ENCODE measurements at places on chromosomes 12 and 14.

GRCh38 chr12:82144505-82144904 is 213.7 kb downstream of the CCDC59 start:
- no peak for DNase-seq

- no peak for DNase-seq
These were observed 17.7 kb downstream of the DNAL1 start for GRCh38 chr14:73662487-73662943.

GRCh38 chr12:124374567-124374966 is 79.7 kb downstream of the RFLNA start:
- no peak for DNase-seq

- DNase-seq, result no peak
These were observed 43.2 kb downstream of the MLXIP start for GRCh38 chr12:122121745-122122144.

DNA sequence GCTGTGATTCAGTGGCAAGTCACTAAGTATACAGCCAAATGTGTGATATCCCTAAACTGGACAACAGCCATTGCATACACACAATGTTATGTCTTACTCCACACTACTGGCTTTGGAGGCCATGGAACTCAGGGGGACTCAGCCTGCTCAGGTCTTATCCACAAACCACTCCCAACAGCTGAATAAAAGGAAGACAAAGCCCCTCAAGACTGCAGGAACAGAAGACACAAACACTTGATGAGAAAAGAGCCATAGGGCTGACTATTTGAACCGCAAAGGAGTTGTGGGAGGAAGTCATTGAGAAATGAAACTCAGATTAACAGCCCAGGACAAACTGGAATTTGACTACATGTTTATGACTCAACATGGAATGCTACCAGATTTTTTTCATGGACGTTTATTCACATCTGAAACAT is 40.9 kb downstream of the PTGER2 start:
- no peak for DNase-seq

- DNase-seq, result no peak
These were observed 585.6 kb downstream of the GALC start for GRCh38 chr14:87407344-87407743.

GRCh38 chr12:31371256-31371620 is 45.3 kb upstream of the SINHCAF start:
- DNase-seq, result no peak

GRCh38 chr12:104713444-104713843 is 244.6 kb downstream of the SLC41A2 start:
- DNase-seq, result no peak

DNA sequence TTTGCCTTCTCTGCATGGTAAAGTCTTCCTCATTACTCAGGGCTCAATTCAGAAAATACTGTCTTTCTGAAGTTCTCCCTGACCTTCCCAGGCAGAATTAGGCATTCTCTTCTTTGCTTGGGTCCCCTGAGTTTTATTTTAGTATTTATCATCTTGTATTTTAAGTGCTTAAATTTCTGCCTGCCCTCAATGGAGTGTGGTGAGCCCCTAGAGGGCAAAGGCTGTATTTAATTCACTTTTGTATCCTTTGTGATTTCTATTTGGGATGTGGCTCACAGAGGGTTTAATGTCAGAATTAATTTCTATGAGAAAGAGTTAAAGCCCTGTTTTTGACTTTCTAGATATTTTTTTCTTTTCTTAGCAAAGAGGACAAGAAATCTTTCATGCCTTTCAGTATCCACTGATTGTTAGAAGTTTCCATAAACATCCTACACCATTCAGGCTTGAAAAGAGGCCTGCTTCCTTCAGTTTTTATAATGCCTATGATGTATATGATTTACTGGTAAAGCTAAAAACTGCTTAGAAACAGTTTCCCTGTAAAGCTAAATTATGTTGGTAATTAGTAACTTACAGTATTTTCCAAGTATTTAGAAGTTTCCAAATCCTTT is 55.6 kb upstream of the PTPRB start:
- DNase-seq, result no peak

DNA sequence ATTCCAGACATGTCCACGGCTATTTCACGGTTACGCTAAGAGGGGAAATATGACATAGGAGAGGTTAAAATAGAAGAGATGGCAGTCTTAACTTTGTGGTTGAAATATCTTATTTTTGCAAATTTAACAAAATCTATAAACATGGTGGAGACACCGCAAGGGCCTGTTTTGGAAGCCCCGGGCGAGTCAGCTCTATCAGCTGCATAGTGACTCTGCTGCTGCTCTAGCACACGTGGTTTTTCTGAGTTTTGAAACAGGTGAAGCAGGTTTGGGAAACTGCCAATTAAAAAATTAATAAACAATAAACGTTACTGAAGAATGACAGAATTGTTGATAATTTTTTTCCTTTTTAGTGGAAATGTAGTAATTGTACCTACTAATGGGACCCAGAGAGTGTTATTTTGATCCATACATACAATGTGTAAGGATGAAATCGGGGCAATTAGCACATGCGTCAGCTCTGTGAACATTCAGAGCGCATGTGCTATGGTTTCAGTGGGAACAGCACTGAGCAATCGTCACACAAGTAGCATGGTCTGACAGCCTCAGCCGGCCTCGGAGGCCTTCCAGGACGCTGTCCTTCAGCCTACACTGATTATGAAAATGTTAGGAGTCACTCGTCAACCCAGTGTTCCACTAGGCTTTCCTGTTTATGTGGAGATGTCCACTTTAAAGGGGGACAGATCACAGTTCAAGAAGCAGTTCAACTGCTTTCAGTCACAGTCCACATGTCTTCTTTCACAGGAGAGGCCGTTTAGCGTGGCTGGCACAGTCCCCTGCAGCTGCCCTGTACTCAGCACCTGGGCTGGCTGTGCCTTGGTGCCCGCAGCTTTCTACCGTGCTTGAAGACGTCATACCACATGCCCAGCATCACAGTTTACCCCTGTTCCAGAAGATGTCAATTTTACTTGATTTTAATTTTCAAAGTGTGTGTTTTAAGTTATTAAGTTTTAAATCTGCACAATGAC is 51.8 kb downstream of the MOK start:
- no peak for DNase-seq

DNA sequence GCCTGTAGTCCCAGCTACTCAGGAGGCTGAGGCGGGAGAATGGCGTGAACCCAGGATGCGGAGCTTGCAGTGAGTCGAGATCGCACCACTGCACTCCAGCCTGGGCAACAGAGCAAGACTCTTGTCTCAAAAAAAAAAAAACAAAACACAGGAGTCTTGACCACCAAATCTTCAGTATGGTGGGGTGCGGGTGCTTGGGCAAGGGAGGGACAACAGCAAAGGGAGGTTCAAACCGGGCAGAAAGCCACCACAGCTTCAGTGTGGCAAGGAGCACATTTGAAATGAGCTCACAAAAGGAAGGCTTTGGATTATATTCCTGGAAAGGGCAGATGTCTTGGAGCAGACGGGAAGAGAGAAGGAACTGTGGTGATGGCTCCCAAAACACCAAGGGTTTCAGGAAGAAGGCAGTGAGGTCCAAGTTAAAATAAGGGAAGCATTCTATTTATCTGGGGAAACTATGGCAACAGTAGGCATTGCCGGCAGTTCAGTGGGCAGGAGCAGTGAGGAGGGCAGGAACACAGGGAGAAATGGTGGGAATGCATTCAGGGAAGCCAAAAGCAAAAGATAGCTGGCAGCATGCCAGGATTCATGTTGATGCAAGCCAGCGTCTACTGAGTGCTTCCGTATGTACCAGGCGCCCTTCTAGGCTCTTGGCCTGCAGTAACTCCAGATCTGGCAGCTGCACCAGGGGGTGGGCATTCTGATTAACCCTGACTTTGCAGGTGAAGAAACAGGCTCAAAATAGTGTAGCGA is 51.0 kb upstream of the SRSF5 start:
- peak; percentile 17 for DNase-seq

DNA sequence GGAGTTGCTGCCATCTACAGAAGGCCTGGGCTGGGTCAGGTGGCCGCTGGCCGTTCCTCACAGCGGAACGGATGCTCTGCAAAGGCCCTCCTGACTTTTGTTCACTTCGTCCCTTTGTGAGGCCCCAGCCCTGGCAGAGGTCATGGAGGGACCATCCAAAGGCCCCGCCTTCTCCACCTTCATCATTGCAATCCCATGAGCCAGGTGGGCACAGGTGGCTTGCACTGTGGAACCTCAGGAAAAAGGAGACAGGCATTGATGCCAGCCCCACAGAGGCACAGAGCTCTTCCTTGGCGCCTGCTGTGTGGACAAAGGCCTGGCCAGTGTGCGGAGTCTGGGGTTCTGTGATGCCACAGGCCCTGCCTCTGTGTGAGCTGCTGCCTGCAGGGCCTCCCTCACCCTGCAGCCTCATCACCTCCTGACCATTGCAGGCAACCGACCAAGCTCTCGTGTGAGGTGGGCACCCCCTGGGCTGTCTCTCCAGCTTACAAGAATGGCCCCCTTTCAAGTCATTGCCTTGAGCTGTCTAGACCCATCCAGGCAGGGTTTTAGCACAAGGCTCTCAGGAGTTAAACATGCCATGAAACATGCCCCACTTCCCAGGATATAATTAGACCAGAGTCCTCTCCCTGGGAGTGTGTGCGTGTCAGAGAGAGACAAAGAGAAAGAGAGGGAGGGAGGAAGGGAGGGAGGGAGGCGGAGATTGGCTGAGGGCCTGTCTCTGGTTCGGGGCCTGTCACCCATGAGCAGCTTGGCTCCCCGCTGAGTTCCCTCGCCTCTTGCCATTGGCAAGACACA is 19.3 kb downstream of the NFKBIA start:
- no peak for DNase-seq

DNA sequence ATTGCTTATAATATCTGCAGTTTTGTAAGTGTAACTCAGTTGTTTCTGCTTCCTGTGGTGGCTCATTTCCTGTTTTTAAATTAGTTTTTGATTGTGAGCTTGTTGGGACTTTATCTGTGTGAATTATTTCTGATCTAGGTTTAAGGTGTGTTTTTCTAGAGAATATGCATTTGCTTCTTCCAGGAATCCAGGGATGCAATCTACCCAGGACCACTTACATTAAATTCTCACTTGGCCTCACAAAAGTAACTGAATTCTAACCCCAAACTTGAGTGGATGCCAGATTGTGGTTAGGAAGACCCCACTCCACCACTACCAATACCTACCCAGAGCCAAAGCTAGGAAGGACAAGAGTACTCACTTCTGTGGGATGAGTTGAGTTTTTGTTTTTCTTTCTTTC is 11.9 kb downstream of the STYX start:
- no peak for DNase-seq

DNA sequence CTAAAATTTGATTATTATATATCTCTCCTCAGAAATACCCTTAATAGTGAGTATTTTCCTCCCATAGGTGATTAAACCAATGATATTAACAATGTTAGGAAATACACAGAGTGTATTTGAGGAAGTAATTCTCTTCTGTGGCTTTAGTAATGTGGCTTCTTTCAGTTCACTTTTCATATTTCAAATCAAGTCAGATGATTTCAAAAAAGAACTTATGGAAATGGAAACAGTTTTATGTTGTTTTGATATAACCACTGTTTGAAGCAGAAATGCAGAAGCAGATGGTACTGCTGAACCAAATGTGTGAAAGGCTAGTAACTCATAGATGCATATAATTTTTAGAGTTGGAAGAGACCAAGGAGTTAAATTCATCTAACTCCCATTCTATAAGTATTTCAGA is 1.9 kb upstream of the GPR33 start:
- DNase-seq, result no peak

GRCh38 chr14:71245659-71246361 is 338.6 kb downstream of the PCNX1 start:
- no peak for DNase-seq

- no peak for DNase-seq
These were observed 67.8 kb downstream of the HRK start for GRCh38 chr12:116813271-116814041.

DNA sequence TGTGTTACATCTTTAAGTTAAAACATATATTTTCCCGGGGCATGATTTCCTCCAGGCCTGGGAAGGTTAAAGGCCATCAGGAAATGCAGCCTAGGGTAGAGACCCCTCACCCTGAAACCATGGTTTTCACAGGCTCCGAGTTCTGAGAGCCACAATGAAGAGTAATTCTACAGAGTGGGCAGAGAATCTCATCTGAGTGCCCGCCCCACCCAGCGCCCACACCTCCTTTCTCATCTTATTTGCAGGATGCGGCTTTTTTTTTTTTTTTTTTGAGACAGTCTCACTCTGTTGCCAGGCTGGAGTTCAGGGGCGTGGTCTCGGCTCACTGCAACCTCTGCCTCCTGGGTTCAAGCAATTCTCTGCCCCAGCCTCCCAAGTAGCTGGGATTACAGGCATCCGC is 170.7 kb downstream of the FOXN3 start:
- DNase-seq, result no peak

DNA sequence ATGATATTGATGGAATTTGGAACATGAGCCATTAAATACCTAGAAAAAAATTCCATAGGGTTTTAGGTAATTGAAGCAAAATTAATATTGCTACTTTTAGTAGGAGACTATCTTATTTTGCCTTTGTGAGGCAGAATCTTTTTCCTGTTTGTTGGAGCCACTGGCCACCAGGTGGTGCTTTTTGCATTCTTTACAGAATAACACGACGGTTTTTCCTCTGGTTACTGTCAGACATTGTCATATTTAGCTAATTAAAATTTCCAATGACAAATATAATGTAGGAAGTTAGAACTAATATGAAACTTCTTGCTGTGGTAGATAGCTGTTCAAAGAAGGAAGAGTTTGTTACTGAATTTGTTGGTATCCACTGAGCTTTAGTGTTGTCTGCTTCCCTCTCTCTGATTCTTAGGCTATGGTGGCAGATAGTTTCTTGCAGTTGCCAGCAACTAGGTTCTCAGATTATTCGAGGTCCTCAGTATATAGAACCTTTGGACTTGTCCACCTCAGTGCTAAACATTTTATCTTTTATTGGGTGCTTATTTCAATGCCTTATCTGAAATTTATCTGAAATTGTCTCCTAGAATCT is 25.7 kb downstream of the RAB21 start:
- DNase-seq, result peak; percentile 25

DNA sequence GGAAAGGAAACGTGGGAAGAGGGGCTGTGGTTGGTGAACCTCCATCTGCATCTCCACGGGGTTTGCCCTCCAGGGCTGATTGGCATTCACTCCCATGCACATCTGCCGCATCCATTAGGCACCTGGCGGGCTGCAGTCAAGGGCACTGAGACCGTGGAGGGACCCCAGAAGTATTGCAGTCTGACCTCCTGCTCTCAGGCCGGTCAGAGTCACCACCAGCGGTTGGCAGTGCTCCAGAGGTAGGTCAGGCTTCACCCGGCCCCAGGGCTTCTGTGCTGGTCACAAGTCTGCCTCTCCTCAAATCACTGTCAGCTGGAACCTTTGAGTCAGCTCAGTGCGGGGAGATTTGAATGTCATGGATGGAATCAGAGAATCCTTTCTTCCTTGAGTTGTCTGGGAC is 132.3 kb downstream of the PAPOLA start:
- DNase-seq, result no peak

- no peak for DNase-seq
These were observed 165.5 kb downstream of the KIF21A start for GRCh38 chr12:39277416-39277815.

DNA sequence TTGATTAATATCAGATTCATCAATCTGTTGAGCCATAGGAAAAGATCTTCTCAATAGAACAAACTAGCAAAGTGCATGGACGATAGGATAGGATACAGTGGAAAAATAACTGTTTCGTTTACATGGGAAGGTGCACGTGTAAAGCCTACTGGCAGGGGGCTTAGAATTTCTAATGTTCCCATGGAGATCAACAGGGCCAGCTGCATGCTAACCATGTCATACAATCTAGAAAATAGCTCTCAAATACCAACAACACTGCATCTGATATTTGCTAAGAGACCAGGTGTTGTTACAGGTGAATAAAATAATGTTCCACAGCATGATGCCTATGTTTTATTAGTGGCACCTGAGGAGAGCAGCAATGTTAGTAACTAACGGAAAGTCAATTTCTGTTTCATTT is 72.5 kb downstream of the ACSS3 start:
- no peak for DNase-seq

Measured in activated gamma-delta T cell treated with Interleukin-2 at 50 U/mL for 16 hours (primary cell).